Right cardiac atrium (tissue), 5 donors: ENCODE measurements at places on chromosomes 4 and X. TPM values are rescaled to one million over a fixed set of nuclear protein-coding genes. Genes with fewer than 3 reads are reported as not detected.

Gene ETDB
- not detected for total RNA-seq

Gene MID1
- 20.1 TPM for total RNA-seq

Gene GLRA2
- total RNA-seq: not detected

GRCh38 chr4:76974150-76974549 is 24.6 kb downstream of the SEPTIN11 start:
- no peak for DNase-seq

- no peak for DNase-seq
Measured at GRCh38 chrX:40449956-40450706, 130.6 kb upstream of the ATP6AP2 start.

GRCh38 chr4:183403961-183404360 is 40.5 kb upstream of the CDKN2AIP start:
- DNase-seq: no peak
